ENCODE measurements at places on chromosomes 7 and 10.

- no peak for DNase-seq
These were observed 93.1 kb upstream of the PDE1C start for GRCh38 chr7:32163141-32163806.

DNA sequence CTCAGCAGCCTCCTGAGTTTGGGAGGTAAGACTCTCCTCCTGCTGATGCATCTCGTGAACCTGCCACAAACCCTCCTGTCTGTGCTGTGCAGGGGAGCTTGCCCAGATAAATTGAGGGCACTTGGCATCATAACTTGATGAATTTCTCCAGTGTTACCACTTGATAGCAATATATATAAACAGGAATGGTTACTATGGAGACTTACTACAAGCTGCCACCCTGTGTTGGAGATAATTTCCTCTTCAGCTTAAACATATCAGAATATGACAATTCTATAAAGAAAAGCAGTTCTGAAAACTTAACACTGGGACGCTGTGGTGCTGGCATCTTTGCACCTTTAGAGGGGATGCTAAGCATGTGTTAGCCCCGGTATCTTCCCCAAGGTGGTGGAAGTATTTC is 14.9 kb downstream of the PFKFB3 start:
- no peak for DNase-seq

- DNase-seq: no peak
These were observed 12.2 kb upstream of the CPA5 start for GRCh38 chr7:130332259-130333053.

DNA sequence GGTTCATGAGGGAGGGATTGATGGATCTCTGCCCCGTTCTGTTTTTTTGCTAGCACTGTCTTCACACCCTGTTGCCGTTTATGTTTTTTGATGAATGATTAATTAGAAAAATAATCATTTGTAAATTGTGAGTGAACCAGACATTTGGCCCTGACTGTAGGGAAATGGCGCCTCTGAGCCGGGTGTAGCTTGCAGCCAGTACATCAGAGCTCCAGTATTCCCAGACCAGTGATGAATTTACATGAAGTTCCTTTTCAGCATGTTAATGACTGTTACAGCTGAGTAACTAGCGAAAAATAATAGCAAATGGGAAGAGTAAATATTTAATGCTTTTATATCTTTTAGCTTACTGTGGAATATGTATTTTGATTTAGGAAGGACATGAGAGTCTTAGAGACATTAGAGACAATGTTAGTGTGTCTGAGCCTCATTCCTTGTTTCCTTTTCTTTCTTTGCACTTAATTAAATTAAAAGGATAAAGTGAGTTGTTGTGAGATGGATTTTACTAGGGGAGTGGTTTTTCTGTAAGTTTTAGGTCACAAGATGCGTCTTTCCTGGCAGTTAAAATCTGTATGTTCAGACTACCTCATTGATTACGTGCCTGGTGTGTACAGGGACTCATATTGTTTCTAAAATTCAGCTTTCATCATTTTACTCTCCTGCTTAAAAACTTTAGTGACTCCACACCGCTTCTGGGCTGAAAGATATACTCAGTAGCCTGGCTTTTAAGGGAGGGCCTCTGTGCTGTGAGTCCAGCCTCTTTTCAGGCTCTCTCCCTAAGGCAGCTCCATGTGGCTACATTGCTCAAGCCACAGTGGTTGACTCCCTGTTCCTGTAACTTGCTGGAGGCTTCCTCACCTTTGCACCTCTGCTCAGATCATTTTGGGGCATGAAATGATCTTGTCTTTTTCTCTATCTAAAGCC is 86.4 kb downstream of the AUTS2 start:
- DNase-seq: no peak

- DNase-seq: no peak
These were observed 118.2 kb upstream of the ZNF746 start for GRCh38 chr7:149615690-149616270.

DNA sequence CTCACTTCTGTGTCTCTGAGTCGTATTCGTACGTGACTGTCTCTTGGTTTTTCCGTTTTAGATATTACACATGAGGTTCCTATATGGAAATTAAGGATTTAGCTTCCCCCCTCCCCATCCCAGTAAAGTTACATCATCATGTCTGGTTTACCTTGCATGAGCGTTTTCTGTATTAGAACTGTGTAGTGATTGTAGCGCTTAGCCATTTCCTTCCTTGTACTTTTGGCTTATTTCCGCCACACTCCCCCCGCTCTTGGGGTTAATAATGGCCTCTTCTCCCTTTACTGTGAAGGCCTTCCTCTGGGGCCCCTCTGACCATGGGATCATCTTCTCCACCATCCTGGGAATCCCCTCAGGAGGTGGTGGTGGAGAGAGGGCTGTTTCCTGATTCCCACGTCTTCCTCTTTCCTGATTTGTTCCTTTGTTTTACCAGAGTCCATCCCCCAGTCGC is 27.2 kb upstream of the AP5Z1 start:
- no peak for DNase-seq

Measured in NCI-H1436 treated with DMSO at 0.1 percent for 48 hours (cell line).